ENCODE measurements at places on chromosomes 12 and 14. TPM values are rescaled to one million over a fixed set of nuclear protein-coding genes. Genes with fewer than 3 reads are reported as not detected.

GRCh38 chr12:32765906-32766305 is 10.2 kb upstream of the YARS2 start:
- no peak for DNase-seq

GRCh38 chr12:97899956-97900355 is 437.4 kb downstream of the RMST start:
- no peak for DNase-seq

SRSF5 gene
- polyA plus RNA-seq: 641 TPM

DNA sequence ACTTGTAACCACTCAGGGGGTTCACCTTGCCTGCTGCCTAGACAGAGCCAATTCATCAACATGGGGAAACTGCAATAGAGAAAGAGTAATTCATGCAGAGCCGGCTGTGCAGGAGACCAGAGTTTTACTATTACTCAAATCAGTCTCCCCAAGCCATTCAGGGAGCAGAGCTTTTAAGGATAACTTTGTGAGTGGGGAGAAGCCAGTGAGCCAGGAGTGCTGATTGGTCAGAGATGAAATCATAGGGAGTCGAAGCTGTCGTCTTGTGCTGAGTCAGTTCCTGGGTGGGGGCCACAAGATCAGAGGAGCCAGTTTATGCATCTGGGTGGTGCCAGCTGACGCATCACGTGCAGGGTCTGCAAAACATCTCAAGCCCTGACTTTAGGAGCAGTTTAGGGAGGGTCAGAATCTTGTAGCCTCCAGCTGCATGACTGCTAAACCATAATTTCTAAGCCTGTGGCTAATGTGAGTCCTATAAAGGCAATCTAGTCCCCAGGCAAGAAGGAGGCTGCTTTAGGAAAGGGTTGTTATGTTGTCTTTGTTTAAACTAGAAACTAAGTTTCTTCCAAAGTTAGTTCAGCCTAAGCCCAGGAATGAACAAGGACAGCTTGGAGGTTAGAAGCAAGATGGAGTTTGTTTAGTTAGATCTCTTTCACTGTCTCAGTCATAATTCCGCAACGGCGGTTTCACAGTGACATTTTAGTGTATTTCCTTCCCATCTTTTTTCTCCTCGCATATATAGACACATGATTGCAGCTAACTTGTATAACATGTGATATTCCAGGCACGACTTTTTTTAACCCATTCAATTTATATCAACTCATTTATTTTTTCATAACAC is 68.9 kb upstream of the NCOR2 start:
- DNase-seq: no peak

- DNase-seq: no peak
Measured at GRCh38 chr12:127429551-127430285, 837.3 kb upstream of the TMEM132C start.

ZFHX2 gene
- 1.8 TPM for polyA plus RNA-seq

DNA sequence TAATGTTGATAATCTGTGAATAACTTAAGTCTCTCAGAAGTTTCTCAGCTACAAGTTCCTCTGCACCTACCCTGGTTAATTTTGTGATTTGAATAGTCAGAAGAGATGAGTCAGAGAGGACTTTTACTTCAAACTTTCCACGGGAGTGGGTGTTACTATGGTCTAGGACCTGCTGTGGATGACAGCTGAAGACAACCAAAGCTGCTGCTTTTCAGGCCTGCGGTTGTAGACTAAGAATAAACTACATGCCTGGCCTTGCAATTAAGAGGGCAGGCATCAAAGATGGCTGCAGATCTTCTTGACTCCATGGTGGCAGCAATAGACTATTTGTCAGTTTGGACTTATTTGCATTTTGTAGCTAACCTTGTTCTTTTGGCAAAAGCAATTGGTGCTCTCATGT is 227.1 kb upstream of the KRR1 start:
- DNase-seq: no peak

CHGA gene
- polyA plus RNA-seq: not detected

- DNase-seq: no peak
Measured at GRCh38 chr12:68686262-68686594, 550 bp upstream of the NUP107 start.

KRT80 gene
- polyA plus RNA-seq: 11.1 TPM

GRCh38 chr12:15823360-15824128 is 34.4 kb upstream of the EPS8 start:
- no peak for DNase-seq

EGLN3 gene
- polyA plus RNA-seq: 71.6 TPM

GRCh38 chr14:69443296-69443805 is 41.2 kb upstream of the PLEKHD1 start:
- DNase-seq: no peak

- no peak for DNase-seq
Measured at GRCh38 chr12:104630230-104630670, 173.5 kb downstream of the CHST11 start.

GRCh38 chr14:100712490-100712889 is 14.2 kb upstream of the DLK1 start:
- DNase-seq: no peak

KCNK10 gene
- polyA plus RNA-seq: not detected

MIP gene
- 0.22 TPM for polyA plus RNA-seq

DNA sequence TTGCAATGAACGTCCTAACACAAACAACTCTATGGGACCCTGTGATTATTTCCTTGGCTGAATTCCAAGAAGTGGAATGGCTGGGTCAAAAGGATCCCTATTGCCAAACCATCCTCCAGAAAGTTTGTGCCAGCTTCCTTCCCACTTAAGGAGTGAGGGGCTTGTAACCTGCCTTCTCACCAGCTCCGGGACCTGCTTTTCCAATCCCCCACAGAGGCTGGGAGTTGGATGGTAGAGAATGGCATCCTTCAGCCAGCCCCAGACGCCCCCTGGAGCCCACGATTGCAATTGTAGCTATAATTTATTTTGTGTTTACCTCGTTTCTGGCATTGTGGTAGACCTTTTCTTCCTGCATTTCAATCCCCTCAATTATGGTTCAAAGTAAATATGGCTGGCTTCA is 9.7 kb upstream of the ZDHHC22 start:
- no peak for DNase-seq

GRCh38 chr12:12427568-12427967 is 70.7 kb downstream of the BORCS5 start:
- DNase-seq: no peak

FAM186B gene
- polyA plus RNA-seq: 2.4 TPM

DNA sequence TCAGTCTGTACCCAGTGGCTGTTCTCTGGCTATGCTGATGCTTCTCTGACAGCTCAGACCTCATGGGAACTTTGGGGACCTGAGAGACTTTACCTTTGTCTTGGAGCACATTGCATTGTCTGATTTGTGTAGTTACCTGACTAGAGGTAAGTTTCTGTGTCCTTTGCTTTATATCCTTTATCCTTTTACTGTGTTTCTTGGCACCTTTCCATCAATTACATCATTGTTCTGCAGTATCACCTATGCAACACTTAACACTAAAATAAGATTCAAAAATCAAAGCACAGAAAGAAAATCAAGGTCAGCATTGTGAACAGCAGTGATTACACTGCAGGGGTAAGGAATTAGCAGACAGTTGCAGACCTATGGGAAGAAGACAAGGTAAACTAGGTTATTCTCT is 43.8 kb downstream of the SLC35F4 start:
- no peak for DNase-seq

ANKRD52 gene
- 22.8 TPM for polyA plus RNA-seq

GRCh38 chr12:81221681-81222080 is 143.8 kb downstream of the ACSS3 start:
- no peak for DNase-seq

- DNase-seq: no peak
Measured at GRCh38 chr12:122021193-122021821, 377 bp upstream of the BCL7A start.

GRCh38 chr14:70525691-70526090 is 9.1 kb downstream of the ADAM20 start:
- DNase-seq: no peak

GRCh38 chr12:115440438-115440837 is 756.5 kb upstream of the TBX3 start:
- DNase-seq: no peak
